Naive B cell (primary cell): ENCODE measurements at places on chromosomes 4 and X.

DNA sequence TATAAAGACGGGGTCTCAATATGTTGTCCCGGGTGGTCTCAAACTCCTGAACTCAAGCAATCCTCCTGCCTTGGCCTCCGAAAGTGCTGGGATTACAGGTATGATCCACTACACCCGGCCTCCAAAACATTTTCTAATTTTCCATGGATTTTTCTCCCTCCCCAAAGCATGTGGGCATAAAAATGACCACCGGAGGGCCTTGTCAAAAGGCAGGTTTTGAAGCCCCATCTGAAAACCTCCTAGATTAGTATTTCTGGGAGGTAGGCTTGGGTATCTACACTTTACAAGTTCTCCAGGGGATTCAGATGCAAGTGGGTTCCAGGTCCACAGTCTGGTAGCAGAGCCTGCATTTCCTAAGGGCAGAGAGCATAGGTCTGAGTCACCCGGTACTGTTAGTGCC is 1.4 kb upstream of the GPR173 start:
- no peak overlapping the region for H3K27ac ChIP-seq
- H3K4me3 ChIP-seq: no peak overlapping the region
- DNase-seq: no peak
- H3K36me3 ChIP-seq: no peaks in the 10 kb centered on the region
- H3K4me1 ChIP-seq: peaks cover 7% of the 10 kb centered on the region

GRCh38 chr4:40897557-40898203 is 147.9 kb downstream of the NSUN7 start:
- H3K27me3 ChIP-seq: no peaks in the 10 kb centered on the region
- no peaks in the 10 kb centered on the region for H3K36me3 ChIP-seq
- DNase-seq: peak; percentile 50

GRCh38 chrX:43679778-43680177 is 23.7 kb downstream of the MAOA start:
- no peak for DNase-seq
- no peaks in the 10 kb centered on the region for H3K4me1 ChIP-seq
- H3K4me3 ChIP-seq: no peak overlapping the region
- peaks cover 38% of the 10 kb centered on the region for H3K27me3 ChIP-seq
- no peak overlapping the region for H3K27ac ChIP-seq

DNA sequence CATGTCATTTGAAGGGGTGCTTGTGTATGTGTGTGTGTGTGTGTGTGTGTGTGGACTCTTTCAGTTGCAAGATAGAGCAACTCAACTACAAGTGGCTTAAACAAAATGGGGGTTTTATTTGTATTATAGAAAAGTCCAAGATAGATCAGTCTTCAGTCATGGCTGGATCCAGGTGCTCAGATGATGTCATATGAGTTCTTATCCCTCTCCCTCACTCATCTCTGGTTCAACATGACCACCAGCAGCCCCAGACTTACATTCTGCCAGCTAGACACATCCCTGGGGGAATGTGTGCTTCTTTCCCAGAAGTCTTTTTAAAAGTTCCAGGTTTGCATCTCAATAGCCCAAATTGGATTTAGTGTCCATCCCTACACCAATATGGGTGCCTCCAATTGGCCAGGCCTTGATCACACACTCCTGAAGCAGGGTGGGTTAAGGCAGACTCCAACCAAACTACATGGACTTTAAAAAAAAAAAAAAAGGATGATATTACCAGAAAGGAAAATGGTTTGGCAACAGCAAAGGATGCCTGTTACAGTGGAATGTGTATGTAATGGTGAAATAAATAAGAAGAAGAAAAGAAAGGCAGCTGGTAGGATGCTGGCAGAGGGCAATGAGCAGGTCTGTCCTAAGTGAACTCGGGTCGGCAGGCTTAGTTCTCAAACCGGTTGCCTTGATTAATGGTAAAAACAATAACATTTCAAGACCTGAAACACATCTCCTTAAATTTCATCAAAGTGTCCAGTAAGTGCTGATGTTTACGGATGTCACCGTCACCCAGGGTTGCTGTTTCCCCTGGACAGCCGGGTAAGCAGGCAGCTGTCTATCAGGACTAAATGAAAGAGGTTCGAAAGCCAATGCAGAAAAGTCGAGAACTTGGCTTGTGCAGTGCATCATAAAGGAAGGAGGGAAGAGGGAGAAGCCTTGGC is 107.7 kb downstream of the SMIM20 start:
- no peaks in the 10 kb centered on the region for H3K4me1 ChIP-seq
- peak overlapping the region; percentile 1 for H3K27ac ChIP-seq
- H3K36me3 ChIP-seq: no peaks in the 10 kb centered on the region
- peaks cover 36% of the 10 kb centered on the region for H3K27me3 ChIP-seq
- no peak overlapping the region for H3K4me3 ChIP-seq
- DNase-seq: no peak

DNA sequence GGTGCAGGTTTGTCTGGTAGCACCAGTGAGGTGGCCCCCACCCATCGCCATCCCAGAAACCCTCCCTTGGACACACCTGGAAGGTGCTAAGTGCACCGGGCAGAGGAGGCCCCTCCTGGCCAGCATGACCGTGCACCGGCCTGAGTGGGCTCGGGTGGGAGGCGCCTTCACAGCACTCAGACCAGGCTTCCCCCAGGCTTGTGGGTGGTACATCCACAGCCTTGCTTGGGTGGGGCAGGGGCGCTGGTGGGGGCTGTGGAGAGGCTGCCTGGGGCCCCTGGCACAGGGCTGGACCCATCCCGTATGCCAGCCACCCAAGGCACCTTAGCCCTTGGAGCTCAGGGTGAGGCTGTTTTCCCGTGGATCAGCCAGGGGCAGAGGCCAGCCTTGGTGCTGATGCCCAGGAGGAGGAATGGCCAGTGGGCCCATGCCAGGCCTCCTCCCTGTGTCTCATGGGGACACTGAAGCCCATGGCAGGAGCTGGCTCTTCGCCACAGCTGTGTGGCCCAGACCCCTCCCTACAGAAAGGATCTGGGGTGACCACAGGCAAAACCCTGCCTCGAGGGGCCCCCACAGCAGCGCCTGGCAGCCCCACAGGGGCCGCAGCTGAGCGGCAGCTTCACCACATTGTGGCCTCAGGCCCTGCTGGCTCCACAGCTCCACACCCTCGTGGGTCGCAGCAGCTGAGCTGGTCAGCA is 21.4 kb downstream of the NKX1-1 start:
- H3K4me3 ChIP-seq: no peak overlapping the region
- DNase-seq: no peak
- H3K27me3 ChIP-seq: no peaks in the 10 kb centered on the region
- H3K27ac ChIP-seq: no peak overlapping the region
- peaks cover 22% of the 10 kb centered on the region for H3K36me3 ChIP-seq

- H3K4me1 ChIP-seq: no peaks in the 10 kb centered on the region
- H3K4me3 ChIP-seq: no peak overlapping the region
- H3K27me3 ChIP-seq: no peaks in the 10 kb centered on the region
- H3K27ac ChIP-seq: no peak overlapping the region
- H3K36me3 ChIP-seq: no peaks in the 10 kb centered on the region
- DNase-seq: no peak
Measured at GRCh38 chr4:131526686-131527085, 1622.4 kb upstream of the PCDH10 start.
